ENCODE measurements at places on chromosomes 6 and 20.

DNA sequence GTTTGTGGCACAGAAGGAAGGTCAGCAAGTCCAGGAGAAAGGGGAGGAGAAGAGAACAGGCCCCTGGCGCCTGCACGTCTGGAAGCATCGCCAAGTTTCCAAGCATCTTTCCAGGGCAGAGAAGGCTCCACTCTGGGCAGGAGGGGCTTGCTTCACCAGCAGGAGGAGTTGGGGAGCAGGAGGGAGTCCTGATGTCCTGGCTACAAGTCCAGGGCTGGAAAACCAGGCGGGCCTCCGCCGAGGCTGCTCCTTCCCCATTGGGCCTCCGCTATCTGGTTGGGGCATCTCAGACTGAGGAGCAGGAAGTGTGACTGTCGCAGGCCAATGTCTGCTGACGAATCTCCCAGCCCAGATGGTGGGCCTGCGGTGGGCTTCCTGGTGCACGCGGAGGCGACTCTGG, 421.9 kb downstream of the PREX1 start:
- no peak for DNase-seq

GRCh38 chr6:40788661-40789655, 201.8 kb upstream of the LRFN2 start:
- DNase-seq: no peak

GRCh38 chr6:13457577-13457976, 29.8 kb downstream of the GFOD1 start:
- no peak for DNase-seq

GRCh38 chr6:167303675-167304625, 12.8 kb downstream of the UNC93A start:
- DNase-seq: no peak

- no peak for DNase-seq
Measured at GRCh38 chr20:1429143-1429728, 36.4 kb upstream of the FKBP1A start.

DNA sequence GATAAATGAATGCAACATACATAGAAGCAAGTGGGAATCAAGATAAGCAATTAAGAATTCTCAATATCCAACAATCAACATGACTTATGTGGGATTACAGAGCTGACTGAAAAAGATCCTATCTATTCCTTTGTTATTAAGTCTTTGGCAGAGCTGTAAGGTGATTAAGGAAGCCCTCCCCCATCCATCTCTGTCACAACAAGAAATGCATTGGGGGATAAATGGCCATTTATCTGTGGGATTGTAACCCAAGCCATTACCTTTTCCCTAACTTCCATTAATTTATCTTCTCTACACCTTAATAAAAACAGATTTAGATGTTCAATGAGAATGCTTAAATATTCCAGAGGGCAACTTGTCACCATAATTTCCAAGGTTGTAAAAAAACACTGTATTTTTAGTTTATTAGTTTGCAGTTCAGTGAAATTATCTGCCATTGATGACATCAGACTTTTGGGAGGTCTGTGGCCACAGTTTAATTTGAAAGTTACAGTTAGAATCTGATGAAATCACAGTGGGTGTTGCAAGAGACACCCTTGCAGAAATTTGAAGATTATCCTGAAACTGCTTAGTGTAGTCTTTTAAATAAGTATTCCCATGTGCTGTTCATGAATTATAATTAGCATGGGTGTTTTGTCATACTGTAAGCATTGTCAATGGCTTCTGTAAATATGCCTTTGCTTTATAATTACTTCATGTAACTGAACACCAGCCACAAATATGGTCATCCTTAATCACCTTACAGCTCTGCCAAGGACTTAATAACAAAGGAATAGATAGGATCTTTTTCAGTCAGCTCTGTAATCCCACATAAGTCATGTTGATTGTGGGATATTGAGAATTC, 49.4 kb upstream of the FYN start:
- no peak for DNase-seq

GRCh38 chr6:38191418-38191817, 371.9 kb downstream of the ZFAND3 start:
- DNase-seq: no peak

- no peak for DNase-seq
Measured at GRCh38 chr20:2125474-2126112, 24.0 kb downstream of the STK35 start.

- no peak for DNase-seq
Measured at GRCh38 chr6:19979986-19980385, 142.8 kb downstream of the ID4 start.

- DNase-seq: peak; percentile 76
Measured at GRCh38 chr6:26420688-26421171, 18.7 kb downstream of the BTN3A1 start.

GRCh38 chr6:162099685-162100084, 627.9 kb downstream of the PRKN start:
- DNase-seq: no peak

DNA sequence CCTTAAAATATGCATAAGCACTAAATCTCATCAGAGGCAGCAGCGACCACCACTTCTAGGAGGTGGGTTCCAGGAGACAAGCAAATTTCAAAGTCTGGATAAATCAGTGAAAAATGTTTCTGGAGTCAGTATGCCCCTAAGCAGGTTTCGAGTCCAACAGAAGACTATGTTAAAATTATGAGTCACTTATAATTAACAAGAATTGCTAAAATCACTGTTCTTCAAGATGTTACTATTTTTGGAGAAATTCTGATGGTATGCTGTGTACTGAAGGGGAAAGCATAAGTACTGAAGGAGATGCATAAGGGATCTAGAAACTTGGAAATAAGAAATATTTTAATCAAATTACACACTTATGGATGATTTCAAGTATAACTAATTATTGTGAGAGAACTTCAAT, 58.0 kb downstream of the DTNBP1 start:
- no peak for DNase-seq

- no peak for DNase-seq
Measured at GRCh38 chr6:3742076-3742425, 9.5 kb downstream of the PXDC1 start.

DNA sequence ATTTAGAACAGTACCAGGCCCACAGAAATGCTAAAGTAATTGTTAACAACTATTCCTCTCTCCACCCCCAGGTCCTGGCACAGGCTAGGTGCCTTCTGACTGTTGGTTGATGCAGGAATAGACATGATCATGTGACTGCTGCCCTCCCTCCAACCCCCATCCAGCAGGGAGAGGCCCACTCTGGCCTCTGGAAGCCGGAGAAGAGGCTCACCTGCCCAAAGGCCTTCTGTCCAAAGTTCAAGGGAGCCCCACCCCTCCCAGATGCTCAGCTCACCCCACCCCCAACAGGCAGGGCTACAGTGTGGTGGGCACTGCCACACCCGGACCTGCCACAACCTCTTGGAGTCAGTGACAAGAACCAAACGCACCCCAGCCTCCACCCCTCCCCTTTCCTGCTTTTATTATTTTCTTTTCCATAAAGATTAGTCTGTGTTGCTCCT, 26.9 kb upstream of the FOXP4 start:
- DNase-seq: no peak

DNA sequence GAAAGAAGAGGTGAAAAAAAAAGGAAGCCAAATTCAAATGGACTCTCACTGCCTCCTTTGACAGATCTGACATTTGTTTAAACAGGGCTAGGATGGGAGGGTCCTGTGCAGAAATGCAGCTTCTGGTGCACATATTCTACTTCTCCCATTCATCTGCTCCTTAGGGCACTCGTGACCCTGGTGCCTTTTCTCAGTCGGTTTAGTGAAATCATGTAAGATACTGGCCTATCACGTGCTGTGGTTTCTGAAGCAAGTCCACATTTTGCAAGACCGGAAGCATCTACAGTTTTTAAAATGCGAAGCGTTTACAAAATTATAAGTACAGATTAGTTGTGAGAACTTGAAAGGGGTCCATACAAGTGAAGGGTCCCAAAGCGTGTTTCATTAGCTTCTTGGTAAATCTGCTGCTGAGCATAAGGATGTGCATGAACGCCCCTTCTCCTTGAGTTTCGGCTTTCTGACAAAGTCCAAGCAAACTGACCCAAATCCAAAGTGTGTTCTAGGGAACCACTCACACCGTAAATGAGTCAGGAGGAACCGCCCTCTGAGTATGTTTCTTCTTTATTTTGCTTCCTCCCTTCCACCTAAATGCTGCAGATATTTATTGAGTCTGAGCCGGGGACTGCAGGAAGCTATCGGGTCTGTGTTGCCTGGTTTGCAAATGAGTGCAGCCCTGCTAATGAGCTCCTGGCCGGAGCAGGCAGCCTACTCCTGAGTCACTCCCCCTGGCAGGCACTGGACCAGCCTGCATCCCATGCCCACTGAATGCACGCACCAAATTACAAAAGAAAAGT, 323.8 kb upstream of the JARID2 start:
- DNase-seq: no peak

DNA sequence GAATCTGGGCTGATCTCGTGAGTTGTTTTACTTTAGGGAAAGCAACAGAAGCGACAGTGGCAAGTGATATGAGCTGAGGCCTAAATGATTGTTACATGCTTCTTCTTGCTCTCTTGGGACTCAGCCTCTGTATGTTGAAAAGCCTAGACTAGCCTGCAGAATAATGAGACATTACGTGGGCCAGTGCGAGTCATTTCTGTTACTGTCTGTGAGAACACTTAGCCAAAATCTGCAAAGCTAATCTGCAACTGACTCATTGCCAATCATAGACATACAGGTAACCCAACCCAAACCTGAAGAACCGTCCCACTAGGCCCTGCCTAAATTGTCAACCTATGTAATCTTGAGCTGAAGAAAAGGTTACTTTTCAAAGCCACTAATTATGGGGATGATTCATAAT, 77.4 kb upstream of the F13A1 start:
- DNase-seq: no peak

DNA sequence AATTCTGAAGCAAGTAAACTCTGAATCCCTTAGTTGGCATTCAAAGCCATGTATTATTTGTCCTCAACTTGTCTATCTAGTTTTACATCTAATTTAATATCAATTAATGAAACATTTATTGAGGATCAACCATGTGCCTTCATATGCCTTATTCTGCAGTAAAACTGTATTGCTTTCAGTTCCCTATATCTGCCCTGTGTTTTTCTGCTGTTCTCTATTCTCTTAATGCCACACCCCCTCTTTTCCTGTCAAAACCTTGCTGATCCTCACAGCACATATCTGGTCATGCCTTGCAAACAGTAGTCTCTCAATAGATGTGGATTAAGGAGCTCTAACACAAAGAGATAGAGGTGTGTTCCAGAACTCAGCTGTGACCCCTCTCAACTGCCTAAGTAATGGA, 2.0 kb downstream of the FIG4 start:
- no peak for DNase-seq

- no peak for DNase-seq
Measured at GRCh38 chr20:19137641-19138040, 74.8 kb upstream of the SLC24A3 start.

DNA sequence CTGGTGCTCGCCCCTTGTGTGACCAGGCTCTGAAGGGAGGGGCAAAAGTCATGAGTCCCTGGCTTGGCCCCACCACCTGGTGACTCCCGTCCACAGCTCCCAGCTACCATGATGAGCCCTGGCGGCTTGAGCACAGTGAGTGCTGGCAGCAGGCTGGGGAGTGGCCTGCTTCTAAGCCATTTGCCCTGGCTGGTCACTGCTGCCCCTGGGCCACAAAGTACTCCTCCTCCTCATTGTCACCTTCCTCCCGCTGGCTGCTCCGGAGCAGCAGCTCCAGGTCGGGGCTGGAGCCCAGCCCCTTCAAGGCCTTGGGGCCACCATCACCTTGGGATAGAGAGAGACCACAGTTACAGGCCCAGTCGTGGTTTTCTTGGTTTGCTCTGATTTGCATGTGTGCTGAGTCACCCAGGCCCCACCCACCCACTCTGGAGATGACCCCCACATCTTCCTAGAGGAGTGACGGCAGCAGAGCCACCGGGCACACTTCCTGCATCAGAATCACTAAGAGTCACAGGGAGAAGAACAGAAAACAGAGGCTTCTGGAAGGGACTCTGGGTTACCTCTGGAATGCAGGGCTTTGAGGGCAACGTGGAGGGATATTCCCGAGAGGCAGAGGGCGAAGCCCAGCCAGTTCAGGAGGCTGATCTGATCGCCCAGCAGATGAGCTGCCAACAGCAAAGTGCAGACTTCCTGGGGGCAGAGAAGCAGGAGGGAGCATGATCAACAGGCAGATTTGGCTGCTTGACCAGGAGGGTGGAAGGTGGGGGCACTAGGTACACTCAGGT, 42.1 kb upstream of the CDH22 start:
- DNase-seq: no peak

DNA sequence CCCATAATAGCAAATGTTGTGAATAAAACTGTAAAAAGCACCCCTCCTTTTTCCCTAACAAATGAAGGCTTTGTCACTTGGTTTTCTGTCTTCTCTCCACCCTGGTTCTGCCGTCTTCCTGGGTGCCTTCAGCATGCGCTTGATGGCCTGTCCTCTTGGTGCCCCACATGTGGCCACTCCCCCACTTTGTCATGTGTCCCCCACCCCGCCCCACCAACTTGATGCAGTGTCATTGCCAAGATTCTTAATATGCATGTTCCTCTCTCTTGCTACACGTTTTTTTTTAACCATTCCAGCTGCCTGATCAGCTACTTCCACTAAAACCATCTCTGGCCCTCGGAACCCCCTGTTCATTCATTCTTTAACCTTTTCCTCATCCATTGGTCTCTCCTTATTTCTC, 340.3 kb downstream of the QKI start:
- DNase-seq: no peak

Data from SK-MEL-5 (cell line).